ENCODE measurements at places on chromosomes 5 and 9.

- no peak overlapping the region for H3K4me3 ChIP-seq
- peak overlapping the region; percentile 0 for H3K27ac ChIP-seq
- no peaks in the 10 kb centered on the region for H3K36me3 ChIP-seq
These were observed 26.9 kb upstream of the PLIN2 start for GRCh38 chr9:19154135-19154612.

DNA sequence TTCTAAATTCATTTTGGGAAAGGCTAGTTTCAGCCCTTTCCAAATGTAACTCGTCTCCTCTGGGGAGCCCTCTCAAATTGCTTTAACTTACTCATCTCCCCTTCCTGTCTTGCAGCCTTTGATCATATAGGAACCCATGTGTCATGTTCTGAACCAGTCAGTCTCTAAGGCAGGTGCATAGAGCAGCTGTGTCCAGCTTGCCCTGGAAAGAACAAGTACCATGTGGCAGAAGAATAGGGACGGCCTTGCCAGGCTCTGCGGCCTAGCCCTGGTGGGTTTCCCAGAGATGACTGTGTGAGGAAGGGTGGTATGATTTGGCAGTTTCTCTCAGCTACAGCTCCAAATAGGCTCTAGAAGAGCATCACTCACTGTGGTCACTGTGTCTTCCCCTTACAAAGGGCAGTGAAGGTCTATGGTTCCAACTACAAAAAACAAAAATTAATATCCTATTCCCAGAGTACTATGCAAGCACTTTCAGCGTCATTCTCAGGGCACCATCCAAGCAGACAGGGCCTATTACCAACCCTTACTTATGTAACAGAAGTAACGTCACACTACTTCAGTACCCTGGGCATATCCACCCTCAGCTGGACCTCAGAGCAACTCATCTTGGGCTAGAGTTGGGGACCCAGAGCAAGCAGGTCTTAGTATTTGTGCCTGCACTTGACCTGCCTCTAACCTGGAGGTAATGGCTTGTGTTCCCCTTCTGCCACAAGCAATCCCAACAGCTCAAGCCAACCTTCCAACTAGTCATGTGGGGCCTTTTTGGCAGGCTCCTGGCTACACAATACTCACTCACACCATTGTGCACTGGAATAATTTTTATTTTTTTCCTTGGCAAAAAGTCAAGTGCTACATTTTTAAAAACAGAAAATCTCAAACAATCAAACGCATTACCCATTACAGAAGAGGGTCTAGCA lies 37.2 kb upstream of the UBAP2 start:
- H3K27me3 ChIP-seq, result no peaks in the 10 kb centered on the region
- no peak for DNase-seq
- H3K27ac ChIP-seq, result no peak overlapping the region
- H3K4me1 ChIP-seq, result no peaks in the 10 kb centered on the region
- H3K4me3 ChIP-seq, result no peak overlapping the region

GRCh38 chr9:71680189-71680980 lies 87.9 kb downstream of the CEMIP2 start:
- H3K4me1 ChIP-seq, result peaks cover 11% of the 10 kb centered on the region
- no peak overlapping the region for H3K27ac ChIP-seq
- DNase-seq, result no peak
- H3K27me3 ChIP-seq, result no peaks in the 10 kb centered on the region
- H3K4me3 ChIP-seq, result no peak overlapping the region

DNA sequence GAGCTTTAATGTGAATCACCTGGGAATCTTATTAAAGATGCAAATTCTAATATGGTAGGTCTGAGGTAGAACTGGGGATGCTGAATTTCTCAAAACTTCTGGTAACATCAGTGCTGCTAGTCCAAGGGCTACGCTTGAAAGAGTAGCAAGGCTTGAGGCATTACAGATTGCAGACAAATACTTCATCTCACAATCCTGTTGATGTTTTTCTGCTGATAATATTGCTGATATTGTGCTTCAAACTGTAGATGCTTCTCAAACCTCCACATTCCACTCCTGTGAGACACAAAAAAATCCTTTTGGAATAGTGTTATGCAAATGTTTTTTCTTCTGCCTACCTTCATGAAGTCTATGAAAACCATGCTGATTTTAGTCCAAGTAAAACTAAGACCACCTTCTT lies 139.5 kb downstream of the SAXO1 start:
- H3K4me1 ChIP-seq, result peaks cover 3% of the 10 kb centered on the region
- H3K27me3 ChIP-seq, result no peaks in the 10 kb centered on the region
- no peaks in the 10 kb centered on the region for H3K36me3 ChIP-seq
- no peak overlapping the region for H3K4me3 ChIP-seq
- H3K27ac ChIP-seq, result no peak overlapping the region

DNA sequence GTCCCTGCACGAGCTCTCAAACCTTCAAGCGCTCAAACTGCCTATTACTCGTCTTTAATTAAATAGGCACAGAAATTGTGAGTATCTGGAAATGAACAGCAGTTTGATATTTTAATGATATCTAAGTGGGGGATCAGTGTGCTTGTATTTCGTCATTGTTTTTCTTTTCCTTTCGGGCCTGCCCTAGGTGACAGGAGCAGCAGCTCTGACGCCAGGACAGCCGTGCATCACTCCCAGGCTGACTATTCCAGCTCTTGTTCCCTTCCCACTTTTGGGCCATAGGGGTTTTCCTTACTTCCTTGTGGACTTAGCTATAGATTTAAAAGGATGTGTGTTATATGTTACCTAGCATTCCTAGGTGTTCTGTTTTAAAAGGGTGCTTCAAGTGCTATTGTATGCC lies 9.5 kb downstream of the BNIP1 start:
- no peak for DNase-seq
- no peak overlapping the region for H3K4me3 ChIP-seq
- H3K27me3 ChIP-seq, result no peaks in the 10 kb centered on the region

- peaks cover 42% of the 10 kb centered on the region for H3K36me3 ChIP-seq
- peaks cover 52% of the 10 kb centered on the region for H3K4me1 ChIP-seq
These were observed 146.5 kb downstream of the MEF2C start for GRCh38 chr5:88736494-88736893.

DNA sequence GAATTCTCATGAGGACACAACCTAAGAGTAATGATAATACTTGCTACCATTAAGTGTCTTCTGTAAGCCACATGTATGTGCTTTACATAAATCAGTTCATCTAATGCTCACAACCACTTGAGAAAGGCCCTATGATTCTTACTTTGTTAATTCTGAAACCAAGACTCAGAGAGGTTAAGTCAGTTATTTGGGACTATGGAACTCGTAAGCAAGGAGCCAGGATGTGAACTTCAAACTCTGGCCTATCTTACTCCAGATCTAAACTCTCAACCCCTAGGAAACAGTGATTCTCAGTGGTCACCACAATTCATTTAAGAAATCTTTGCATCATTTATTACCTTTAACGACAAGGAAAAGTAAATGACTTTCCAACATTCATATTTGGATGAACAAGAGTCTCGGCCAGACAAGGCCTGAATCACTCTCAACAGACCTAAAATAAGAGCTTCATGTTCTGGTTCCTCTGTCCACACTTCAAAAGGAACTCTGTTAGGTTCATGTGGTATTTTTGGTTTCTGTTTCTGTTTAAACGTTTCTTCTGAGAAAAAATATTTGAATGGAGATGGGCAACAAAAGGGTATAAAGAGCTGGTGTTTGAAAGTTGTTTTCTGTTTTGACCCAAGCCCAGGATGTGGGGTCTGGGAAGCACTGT lies 104.8 kb downstream of the LPAR1 start:
- no peak for DNase-seq
- H3K27me3 ChIP-seq, result no peaks in the 10 kb centered on the region
- no peak overlapping the region for H3K4me3 ChIP-seq
- no peak overlapping the region for H3K27ac ChIP-seq
- H3K4me1 ChIP-seq, result peaks cover 27% of the 10 kb centered on the region

DNA sequence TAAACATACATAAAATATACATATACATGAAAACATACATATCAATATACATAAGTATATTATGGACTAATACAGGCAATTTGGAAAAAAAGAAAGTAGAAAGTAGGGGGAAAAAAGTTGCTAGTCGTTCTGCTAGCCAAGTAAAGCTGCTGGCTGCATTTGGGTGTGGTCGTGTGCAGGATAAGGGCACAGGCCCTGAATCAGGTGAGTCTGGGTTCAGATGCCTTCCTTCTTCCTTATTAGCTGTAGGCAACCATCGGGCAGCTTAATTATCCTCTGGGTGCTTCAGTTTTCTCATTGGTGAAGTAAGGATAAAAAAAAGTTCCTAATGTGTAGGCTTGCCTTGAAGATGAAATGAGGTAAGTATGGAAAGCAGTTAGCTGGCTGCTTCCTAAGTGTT lies 59.2 kb upstream of the SPRY4 start:
- no peak overlapping the region for H3K27ac ChIP-seq
- no peaks in the 10 kb centered on the region for H3K27me3 ChIP-seq
- peaks cover 22% of the 10 kb centered on the region for H3K4me1 ChIP-seq
- no peak for DNase-seq
- no peaks in the 10 kb centered on the region for H3K36me3 ChIP-seq

GRCh38 chr9:15187589-15187988 lies 119.4 kb downstream of the TTC39B start:
- H3K4me1 ChIP-seq, result no peaks in the 10 kb centered on the region
- H3K36me3 ChIP-seq, result peaks cover 7% of the 10 kb centered on the region

DNA sequence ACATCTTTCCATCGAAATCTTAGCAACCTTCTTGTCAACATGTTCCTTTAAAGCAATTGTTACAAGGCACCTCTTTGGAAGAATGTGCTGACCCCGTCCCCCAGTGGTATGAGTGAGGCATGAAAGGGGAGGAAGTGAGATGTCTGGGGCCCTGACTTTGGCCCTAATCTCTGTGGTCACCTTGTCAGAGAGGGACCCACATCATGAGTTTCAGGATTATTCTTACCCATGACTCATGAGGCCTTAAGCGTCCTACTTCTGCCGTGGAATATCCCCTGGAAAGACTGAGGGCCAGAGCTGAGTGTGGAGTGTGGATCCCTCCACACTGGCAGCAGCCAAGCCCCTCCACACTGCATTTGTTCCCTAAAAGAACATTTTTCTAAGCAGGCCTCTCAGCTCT lies 81.2 kb downstream of the FSTL4 start:
- no peaks in the 10 kb centered on the region for H3K4me1 ChIP-seq
- H3K36me3 ChIP-seq, result no peaks in the 10 kb centered on the region
- no peak overlapping the region for H3K4me3 ChIP-seq

DNA sequence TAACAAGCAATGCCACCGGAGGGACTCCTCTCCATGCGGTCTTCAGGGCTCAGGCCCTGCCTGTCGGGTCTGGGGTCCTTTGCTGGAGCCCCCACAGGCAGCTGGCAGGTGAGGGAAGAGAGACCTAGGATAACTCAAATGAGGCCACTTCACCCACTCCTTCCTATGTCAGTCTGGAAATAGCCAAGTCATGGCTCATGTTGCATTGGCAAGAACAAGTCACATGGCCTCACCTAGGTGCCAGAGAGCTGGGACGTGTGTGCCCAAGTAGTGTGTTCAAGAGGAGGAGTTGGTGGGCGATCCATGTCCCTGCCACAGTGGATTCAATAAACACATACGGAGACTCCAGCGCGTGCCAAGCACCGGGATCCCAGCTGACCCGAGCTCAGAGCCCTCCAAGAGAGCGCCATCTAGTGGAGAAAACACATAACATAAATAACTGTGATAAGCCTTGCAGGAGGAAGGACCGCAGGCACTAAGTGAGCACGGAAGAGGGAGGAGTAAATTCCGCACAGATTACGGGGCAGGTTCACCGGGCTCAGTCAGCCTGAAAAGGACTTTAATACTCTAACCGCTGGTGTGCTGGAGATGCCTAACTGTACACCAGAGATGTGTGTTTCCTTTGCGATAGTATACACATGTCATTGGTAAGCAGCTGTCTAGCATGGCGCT lies 580.8 kb downstream of the CCDC171 start:
- H3K4me3 ChIP-seq, result no peak overlapping the region
- peak; percentile 61 for DNase-seq
- no peaks in the 10 kb centered on the region for H3K36me3 ChIP-seq
- no peaks in the 10 kb centered on the region for H3K27me3 ChIP-seq
- no peak overlapping the region for H3K27ac ChIP-seq

GRCh38 chr5:172713113-172713808 lies 57.7 kb downstream of the DUSP1 start:
- no peak overlapping the region for H3K4me3 ChIP-seq
- peak; percentile 63 for DNase-seq
- H3K27ac ChIP-seq, result no peak overlapping the region
- H3K4me1 ChIP-seq, result peaks cover 15% of the 10 kb centered on the region

DNA sequence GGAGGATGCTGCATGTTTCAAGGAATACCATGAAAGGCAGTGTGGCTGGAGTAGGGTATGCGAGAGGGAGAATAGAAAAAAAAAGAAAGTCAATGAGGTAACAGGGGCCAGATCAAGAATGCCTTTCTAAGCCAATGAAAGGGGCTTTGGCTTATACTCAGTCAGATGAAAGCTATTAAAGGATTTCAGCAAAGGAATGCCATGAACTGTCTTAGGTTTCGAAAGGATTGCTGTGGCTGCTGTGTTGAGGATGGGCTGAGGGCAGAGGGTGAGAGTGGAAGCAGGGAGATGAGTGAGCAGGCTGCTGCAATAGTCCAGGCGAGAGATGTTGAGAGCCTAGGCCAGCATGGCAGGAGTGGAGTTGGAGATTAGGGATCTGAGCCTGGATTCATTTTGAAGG lies 135.4 kb upstream of the CKMT2 start:
- no peaks in the 10 kb centered on the region for H3K36me3 ChIP-seq
- H3K4me3 ChIP-seq, result no peak overlapping the region
- no peaks in the 10 kb centered on the region for H3K27me3 ChIP-seq

GRCh38 chr5:149143470-149143869 lies 2.2 kb downstream of the ABLIM3 start:
- peaks cover 10% of the 10 kb centered on the region for H3K4me1 ChIP-seq
- no peaks in the 10 kb centered on the region for H3K36me3 ChIP-seq
- H3K27ac ChIP-seq, result no peak overlapping the region
- no peak for DNase-seq
- no peak overlapping the region for H3K4me3 ChIP-seq

GRCh38 chr9:13524245-13524644 lies 244.8 kb upstream of the MPDZ start:
- no peaks in the 10 kb centered on the region for H3K27me3 ChIP-seq
- DNase-seq, result no peak
- no peaks in the 10 kb centered on the region for H3K36me3 ChIP-seq
- no peak overlapping the region for H3K4me3 ChIP-seq

GRCh38 chr9:86238861-86239770 lies 20.3 kb downstream of the C9orf153 start:
- H3K4me3 ChIP-seq, result no peak overlapping the region
- DNase-seq, result peak; percentile 22
- H3K36me3 ChIP-seq, result no peaks in the 10 kb centered on the region
- H3K4me1 ChIP-seq, result peaks cover 13% of the 10 kb centered on the region
- no peaks in the 10 kb centered on the region for H3K27me3 ChIP-seq
